ENCODE measurements at places on chromosomes 2 and 18. TPM values are rescaled to one million over a fixed set of nuclear protein-coding genes. Genes with fewer than 3 reads are reported as not detected.
A peak's percentile ranks its signal among the peaks of the same experiment; 100 is the strongest.

Gene SERPINB10
- total RNA-seq, result not detected

Gene FMNL2
- total RNA-seq, result 53.2 TPM

DNA sequence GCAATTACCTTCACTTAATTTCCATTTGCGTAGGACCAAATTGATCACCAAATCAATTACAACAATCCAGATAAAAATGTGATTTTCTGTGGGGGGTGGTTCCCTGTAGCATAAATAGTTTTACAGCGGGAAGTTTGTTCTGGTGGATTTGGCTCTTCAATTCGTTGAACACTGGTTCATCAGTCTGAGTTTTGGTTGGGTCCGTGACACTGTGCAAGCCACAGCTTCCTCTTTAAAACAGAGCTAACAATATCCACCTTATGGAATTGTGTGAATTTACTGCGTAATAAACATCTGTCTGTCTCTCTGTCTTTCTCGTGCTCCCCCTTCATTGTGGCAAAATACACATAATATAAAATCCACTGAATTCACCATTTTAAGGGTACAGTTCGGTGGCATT, 310.8 kb downstream of the TGIF1 start:
- H3K4me1 ChIP-seq, result no peaks in the 10 kb centered on the region
- H3K27me3 ChIP-seq, result no peaks in the 10 kb centered on the region
- DNase-seq, result no peak
- H3K36me3 ChIP-seq, result no peaks in the 10 kb centered on the region
- H3K4me3 ChIP-seq, result no peak overlapping the region

DNA sequence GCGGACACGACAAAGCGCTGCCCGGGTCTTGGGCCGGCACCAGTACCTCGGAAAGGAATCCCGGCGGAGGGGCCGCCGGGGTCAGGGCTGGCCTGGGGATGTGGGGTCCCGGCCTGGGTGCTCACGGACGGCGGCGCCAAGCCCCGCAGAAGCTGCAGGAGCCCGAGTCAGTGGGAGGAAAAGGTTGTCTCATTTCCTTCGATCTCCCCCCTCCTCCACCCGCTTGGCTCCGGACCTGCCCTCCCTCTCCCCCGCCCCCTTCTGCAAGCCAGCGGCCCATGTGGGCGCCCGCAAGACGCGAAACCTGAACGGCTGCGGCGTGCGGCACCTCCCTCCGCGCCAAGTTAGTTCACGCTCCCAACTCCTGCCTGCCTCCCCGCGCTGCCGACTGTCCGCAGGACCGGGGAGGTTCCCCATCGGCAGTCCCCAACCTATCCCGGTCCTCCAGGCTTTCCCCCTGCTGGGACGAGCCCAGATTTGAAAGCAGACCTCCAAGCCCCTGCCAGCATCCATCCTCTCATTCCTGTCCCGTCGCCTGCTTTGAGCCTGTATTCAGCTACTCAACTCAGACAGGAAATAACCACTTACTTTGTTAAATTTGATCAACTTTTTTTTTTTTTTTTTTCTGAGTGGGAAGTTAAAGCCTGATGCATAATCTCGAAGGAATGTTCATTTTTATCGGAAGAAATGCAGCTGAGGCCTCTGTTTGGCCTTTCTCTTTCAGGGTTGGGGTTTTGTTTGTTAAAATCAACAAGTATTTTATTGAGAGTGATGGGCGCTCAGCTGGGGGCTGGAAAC, at the start of gene EVA1A:
EVA1A (minus strand) TSS at position 172 of the 798 bp plus-strand sequence. CDS start 42,799 bp downstream, outside the sequence.
- H3K4me3 ChIP-seq, result no peak within 1 kb of the TSS
- no peak within 1 kb of the TSS for H3K27ac ChIP-seq
- H3K36me3 ChIP-seq, result no peaks in the 10 kb centered on the region
- H3K4me1 ChIP-seq, result no peaks in the 10 kb centered on the region
- peak; percentile 73 for DNase-seq

GRCh38 chr18:5759194-5759593, 136.1 kb downstream of the TMEM200C start:
- no peaks in the 10 kb centered on the region for H3K36me3 ChIP-seq
- DNase-seq, result no peak
- H3K27me3 ChIP-seq, result no peaks in the 10 kb centered on the region
- no peaks in the 10 kb centered on the region for H3K4me1 ChIP-seq
- no peak overlapping the region for H3K27ac ChIP-seq

- H3K4me1 ChIP-seq, result no peaks in the 10 kb centered on the region
- H3K4me3 ChIP-seq, result no peak overlapping the region
- no peaks in the 10 kb centered on the region for H3K27me3 ChIP-seq
- no peak for DNase-seq
- H3K27ac ChIP-seq, result no peak overlapping the region
Measured at GRCh38 chr2:101190747-101191516, 39.8 kb upstream of the TBC1D8 start.

DNA sequence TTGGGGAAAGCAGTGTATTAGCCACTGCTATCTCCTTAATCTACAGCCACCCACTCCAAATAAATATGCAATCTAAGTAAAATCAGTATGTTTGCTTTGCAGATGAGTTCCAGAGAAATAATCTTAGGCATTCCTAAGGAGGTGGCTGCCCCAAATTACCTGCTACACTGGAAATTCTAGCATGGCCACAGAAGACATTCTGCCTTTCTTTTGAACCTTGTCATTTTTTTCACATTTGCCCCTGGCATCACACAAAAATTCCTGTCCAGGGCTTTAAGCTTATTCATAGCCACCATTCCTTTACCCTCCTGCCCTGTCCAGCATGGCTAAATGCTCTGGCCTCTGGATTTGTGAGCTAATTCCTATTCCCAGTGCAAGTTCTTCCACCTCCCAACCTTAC, 36.8 kb upstream of the FAM124B start:
- no peaks in the 10 kb centered on the region for H3K4me1 ChIP-seq
- no peak for DNase-seq
- no peaks in the 10 kb centered on the region for H3K27me3 ChIP-seq
- H3K27ac ChIP-seq, result no peak overlapping the region
- no peak overlapping the region for H3K4me3 ChIP-seq

DNA sequence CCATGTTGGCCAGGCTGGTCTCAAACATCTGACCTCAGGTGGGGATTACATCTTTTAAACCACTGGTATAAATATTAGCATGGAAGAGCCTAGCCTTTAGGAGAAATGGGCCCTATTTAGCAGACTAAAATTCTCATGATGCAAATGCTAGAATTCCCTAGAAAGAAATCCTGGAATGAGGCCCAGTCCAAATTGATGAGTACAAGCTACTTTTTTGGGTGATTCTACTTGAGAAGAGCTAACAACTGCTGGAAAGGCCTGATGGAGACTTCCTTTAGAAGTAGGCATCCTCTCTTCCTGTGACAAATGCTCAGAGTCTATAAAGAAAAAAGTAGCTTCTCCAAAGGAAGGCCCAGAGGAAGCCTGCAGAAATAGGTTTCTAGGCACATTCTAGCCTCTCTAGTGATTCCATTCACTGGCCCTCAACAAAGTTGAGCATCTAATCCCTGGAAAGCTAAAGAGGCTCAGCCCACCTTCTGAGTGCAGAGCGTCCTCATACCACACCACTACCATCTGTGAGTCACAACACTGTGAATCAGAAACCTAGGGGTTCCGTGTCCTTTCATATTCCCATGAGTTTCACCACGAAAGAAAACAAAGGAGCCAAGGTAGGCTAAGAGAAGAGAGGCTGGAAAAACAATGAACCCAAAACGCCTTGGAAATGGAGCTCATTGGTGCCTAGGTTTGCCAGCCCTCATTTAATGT, 183.1 kb downstream of the C1D start:
- no peaks in the 10 kb centered on the region for H3K27me3 ChIP-seq
- no peak for DNase-seq
- peak overlapping the region; percentile 90 for H3K27ac ChIP-seq
- H3K36me3 ChIP-seq, result no peaks in the 10 kb centered on the region
- no peaks in the 10 kb centered on the region for H3K4me1 ChIP-seq

GRCh38 chr2:225999692-226000091, 600.2 kb downstream of the NYAP2 start:
- H3K27me3 ChIP-seq, result no peaks in the 10 kb centered on the region
- no peaks in the 10 kb centered on the region for H3K36me3 ChIP-seq
- H3K27ac ChIP-seq, result no peak overlapping the region
- no peak for DNase-seq

- no peaks in the 10 kb centered on the region for H3K27me3 ChIP-seq
- no peak overlapping the region for H3K4me3 ChIP-seq
- H3K27ac ChIP-seq, result no peak overlapping the region
- no peaks in the 10 kb centered on the region for H3K36me3 ChIP-seq
Measured at GRCh38 chr2:186269536-186269935, 216.5 kb upstream of the ZC3H15 start.

- no peaks in the 10 kb centered on the region for H3K4me1 ChIP-seq
- no peaks in the 10 kb centered on the region for H3K27me3 ChIP-seq
- H3K27ac ChIP-seq, result no peak overlapping the region
- no peak for DNase-seq
- H3K36me3 ChIP-seq, result no peaks in the 10 kb centered on the region
Measured at GRCh38 chr2:3960106-3960505, 256.7 kb downstream of the DCDC2C start.
